ENCODE measurements at places on chromosomes 12 and 14. TPM values are rescaled to one million over a fixed set of nuclear protein-coding genes. Genes with fewer than 3 reads are reported as not detected.

The PRR4 gene
- 0.43 TPM for total RNA-seq

The NEUROD4 gene
- total RNA-seq = not detected

The OTUB2 gene
- 1.1 TPM for total RNA-seq

The CLIP1 gene
- 51.2 TPM for total RNA-seq

The KRT1 gene
- total RNA-seq = not detected

The NINJ2 gene
- total RNA-seq = 0.13 TPM

The DAO gene
- not detected for total RNA-seq

The TARBP2 gene
- total RNA-seq = 30.0 TPM

The RNASE7 gene
- total RNA-seq = 0.16 TPM

DNA sequence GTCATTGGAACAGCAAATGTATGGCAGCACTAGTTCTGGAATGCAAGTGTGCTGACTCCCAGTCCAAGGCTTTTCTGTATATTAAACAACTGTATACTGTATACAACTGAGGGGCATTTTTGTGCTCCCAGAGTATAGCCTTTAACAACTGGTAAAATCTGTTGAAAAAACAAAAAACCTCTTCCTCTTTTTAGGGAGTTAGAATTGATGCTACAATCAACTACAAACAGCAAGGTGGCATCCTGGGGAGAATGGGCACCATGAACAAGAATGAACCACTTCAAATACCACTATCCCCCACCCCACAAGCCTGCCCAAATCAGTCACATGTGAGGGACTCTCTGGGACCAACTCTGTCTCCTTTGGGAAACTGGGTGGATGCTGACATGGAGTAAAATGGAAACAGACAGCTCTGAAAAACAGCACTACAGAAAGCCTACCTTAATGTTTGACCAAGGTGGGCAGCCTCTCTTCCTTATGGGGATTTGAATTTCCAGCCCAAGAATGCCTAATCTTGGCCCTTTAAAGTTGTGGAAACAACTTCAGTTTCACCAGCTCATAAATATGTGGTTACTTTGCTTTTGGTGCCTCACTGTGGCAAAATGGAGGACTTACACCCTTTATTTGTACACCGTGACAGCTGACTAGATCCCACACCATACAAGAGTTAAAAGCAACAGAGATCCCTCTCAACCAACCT, 7.5 kb downstream of the VTI1B start:
- peak; percentile 69 for DNase-seq

- peak; percentile 15 for DNase-seq
Observed at GRCh38 chr12:108560321-108560721, 652 bp downstream of the SART3 start.

DNA sequence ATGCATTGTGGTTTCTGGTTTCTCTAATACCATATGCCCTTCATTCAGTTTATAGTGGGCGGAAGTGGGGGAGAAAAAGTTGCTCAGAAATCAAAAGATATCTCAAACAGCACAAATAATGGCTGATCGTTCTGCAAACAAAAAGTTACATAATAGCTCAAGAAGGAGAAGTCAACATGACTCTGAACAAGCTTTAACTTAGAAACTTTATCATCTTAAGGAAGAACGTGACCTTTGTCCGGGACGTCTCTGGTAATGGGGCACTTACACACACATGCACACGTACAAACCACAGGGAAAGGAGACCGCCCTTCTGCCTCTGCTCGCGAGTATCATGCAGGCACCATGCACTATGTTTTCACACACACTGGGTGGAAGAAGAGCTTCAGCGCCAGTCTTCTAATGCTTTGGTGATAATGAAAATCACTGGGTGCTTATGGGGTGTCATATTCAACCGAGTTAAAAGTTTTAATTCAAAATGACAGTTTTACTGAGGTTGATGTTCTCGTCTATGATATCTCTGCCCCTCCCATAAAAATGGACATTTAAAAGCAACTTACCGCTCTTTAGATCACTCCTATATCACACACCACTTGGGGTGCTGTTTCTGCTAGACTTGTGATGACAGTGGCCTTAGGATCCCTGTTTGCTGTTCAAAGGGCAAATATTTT, 4.7 kb downstream of the FOS start:
- peak; percentile 24 for DNase-seq

DNA sequence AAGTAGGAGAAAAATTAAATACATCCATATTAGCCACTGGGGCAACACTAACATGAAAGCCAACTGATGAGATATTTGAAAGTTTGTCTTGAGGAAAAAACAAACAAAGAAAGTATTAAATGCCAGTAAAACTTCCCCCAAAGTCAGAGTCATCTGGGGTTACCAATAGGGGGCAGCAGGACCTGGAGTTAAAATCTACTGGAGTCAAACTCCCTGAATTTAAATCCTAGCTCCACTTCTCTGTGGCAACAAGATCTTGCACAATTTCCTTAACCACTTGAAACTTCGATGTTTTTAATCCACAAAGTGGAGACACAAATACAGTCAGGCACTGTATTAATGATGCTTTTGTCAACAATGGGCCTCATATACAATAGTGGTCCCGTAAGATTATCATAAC, 14.4 kb downstream of the PLEKHG7 start:
- peak; percentile 50 for DNase-seq

DNA sequence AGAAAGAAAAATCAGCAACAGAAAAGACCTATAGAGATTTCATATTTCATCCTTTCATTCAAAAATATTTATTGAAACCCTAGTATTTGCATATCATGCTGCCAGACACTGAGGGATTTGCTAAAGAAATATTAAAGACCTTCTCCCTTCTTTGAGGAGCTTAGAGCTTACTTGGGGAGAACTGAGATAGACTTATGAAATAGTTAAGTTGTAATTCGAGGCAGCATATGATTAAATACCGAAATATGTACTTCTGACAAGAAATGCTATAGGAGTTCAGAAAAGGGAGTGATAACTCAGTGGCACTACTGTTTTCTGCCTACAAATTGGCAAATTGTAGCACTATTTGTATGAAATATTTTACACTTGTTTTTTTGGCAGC, 59.1 kb downstream of the PLXNC1 start:
- DNase-seq = no peak

DNA sequence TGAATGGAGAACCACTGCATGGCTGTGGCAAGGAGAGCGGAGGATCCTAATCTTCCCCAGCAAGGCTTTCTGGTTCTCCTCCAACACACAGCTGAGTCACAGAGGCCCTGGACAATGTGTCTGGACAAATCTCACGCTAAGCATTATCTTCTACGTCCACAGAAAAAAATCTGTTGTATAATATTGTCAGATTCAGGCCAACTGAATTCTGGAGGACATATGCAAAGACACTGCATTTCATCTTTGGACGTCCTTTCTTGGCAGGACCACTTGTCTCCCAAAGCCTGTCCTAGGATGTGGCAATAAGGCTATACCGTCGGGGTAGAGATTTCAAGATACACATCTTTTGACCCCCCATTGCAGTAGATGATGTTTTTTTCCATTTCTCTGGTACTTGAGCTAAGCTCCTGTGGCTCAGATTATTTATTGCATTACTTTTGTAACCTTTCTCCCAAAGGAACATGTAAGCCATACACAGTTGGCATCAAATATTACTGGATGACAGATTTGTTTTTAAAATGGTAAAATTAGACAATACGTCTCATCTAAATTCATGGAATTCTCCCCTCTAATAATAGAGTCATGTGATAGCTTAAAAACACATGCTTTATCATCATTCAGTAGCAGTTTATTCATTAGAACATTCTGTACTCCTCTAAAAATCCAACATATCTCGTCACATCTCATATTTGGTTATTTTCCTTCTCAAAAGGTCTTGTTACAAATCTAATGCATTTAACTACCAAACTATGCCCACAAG, 19.4 kb downstream of the LMO3 start:
- DNase-seq = peak; percentile 93

GRCh38 chr12:58387199-58387598, 445.8 kb downstream of the ATP23 start:
- no peak for DNase-seq

GRCh38 chr12:101863981-101864380, 13.4 kb upstream of the DRAM1 start:
- DNase-seq = no peak

- peak; percentile 77 for DNase-seq
Observed at GRCh38 chr12:26740991-26741390, 92.0 kb downstream of the ITPR2 start.

DNA sequence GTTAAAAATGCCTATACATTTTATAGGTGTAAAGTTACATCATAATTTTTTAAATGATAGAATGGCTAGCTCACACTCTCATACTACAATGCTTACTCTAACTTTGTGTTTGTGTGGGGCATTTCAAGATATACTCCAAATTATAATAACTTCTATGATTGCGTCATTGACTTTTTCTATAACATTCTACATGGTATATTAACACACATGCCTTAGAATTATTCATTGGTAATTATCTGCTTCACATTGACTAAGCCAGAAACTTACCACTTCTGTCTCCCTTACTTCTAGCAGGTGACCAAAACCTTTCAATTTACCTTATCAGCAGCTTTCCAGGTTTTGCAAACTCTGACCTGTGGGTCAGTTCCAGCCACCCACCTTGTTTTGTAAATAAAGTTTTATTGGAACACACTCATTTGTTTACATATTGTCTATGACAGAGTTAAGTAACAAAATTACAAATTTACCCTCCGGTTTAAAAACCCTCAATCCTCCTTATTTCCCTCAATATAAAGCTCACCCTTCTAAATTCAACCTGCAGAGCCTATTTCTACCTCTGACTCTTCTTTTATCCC, 12.7 kb upstream of the FLRT2 start:
- no peak for DNase-seq

DNA sequence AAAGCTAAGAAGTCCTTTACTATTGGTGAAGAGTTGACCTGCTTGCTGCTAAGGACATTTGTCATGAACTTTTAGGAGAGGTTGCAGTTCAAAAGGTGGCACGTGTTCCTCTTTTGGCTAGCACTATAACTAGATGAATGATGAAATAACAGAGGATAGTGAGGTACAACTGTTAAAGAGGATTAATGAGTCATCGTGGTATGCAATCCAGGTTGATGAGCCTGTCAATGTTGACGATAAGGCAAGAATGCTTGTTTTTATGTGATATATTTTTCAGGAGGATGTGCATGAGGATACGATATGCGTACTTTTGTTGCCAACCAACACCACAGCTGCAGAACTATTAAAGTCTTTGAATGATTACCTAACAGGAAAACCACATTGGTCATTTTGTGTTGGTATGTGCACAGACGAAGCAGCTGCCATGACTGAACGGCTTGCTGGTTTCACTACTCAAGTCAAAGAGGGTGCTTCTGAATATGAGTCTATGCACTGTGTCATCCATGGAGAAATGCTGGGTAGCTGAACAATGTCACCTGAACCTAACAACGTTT, 10.6 kb downstream of the CEP128 start:
- peak; percentile 91 for DNase-seq

- DNase-seq = no peak
Observed at GRCh38 chr12:3809357-3810015, 56.6 kb upstream of the CRACR2A start.

- no peak for DNase-seq
Observed at GRCh38 chr12:51524386-51524901, 66.6 kb upstream of the SCN8A start.

DNA sequence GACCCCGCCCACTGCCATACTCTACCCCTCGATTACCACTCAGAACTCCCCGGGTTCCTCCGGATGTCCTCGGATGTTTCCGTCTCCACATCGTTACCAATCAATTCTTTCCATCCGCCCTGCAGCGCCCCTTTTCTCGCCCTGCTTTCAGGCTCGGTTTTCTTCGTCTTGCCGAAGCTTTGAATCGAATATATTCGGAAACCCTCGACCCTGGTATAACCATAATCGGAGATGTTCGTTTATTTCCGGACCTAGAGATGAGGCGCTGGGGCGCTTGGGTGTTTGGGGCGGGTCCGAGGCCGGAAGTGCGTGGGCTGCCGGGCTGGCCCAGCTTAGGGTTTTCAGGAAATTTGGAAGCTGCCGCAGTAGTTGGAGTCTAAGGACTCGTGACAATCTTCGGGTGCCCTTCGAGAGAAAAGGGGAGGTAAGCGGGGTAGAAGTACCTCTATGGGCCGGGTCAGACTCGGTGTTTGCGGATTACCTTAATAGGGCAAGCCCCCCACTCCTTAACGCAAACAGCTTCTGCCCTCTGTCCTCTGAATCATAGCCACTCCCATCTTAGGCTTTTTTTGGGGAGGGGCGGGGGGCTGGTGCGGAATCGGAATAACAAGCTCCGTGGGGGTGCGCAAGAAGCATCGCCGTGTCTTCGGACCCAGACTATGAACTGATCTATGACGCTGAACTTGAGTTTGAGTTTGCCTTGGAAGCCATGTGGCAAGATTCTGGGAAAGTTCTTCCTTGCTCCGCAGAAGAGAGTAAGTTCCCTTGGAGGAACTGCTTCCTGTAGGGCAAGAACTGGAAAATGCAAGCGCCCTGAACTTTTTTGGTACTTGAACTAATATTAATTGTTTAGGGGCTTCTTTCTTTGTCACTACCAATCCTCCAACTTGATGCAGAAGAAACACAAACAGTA, at the start of gene C14orf119:
Gene C14orf119 (plus strand): TSS at position 310 of the 913 bp plus-strand sequence. CDS start 2,154 bp downstream, outside the sequence.
- DNase-seq = peak; percentile 100

GRCh38 chr14:90815822-90816662, at the start of gene TTC7B:
TTC7B (minus strand) TSS chr14:90816430; CDS start chr14:90816295, 135 bp downstream.
- DNase-seq = peak; percentile 52

GRCh38 chr12:16603260-16603915, 2.6 kb downstream of the LMO3 start:
- peak; percentile 50 for DNase-seq

GRCh38 chr14:80554139-80554538, 342.8 kb upstream of the DIO2 start:
- no peak for DNase-seq

DNA sequence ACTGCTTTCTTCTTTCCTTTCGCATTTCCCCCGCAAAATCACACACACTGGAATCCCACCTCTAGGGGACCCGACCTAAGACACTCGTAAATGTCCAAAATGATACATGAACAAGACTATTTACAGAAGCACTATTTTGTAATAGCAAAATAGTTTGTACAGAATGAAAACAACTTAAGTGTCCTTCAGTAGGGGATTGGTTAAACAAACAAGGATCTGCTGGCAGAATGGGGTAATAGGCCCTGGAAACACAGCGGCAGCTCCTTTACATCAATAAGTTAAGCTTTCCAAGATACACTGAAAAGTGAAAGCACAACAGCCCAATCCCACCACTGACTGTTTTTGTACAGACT, 48.8 kb downstream of the LTBP2 start:
- DNase-seq = no peak

- DNase-seq = no peak
Observed at GRCh38 chr14:105944632-105945610, 418.5 kb downstream of the TMEM121 start.

- DNase-seq = peak; percentile 36
Observed at GRCh38 chr12:118034429-118035189, 18.1 kb downstream of the RFC5 start.

GRCh38 chr12:84172823-84173424, 739.7 kb downstream of the SLC6A15 start:
- DNase-seq = no peak

DNA sequence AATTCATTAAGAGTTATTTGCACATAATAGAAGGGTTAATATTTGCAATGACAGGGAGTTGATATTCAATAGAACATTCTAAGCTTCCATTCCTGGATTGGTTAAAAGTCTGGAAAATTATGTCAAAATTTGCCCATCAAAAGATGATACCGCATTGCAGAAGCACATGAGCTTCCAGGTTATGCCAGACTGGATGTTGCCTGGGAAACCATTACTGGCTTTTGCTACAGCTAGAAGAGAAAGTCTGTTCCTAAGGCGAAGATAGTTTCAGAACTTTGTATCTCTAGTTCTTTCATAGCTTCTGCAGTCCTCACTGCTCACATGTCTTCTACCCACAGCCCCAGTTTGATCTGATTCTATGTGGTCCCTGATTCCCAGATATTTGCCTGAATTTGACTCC, 122.4 kb upstream of the AMIGO2 start:
- DNase-seq = no peak

- peak; percentile 50 for DNase-seq
Observed at GRCh38 chr12:93191956-93192355, 185.8 kb upstream of the NUDT4 start.

- peak; percentile 9 for DNase-seq
Observed at GRCh38 chr14:103805708-103806107, 41.7 kb downstream of the PPP1R13B start.

Data from myocyte (in vitro differentiated cells).